ENCODE measurements at places on chromosomes 1 and 21.

DNA sequence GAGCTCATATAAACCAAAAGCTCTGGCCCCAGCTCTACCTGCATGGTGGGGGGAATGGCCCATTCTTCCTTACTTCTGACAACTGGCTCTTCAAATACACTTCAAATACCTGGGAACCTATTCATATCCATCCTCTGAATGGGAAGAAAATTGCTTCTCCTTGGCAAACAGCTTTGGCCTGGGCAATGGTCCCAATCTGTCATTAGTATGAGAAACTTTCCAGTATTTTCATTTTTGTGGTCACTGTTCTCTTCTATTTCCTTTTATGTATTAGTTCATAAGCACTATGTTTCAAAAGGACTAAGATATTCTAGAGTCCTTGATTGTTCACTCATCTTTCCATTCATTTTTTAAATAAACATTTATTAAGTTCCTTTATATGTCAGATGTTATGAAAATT, 5.2 kb upstream of the HSD3B2 start:
- no peak for DNase-seq

DNA sequence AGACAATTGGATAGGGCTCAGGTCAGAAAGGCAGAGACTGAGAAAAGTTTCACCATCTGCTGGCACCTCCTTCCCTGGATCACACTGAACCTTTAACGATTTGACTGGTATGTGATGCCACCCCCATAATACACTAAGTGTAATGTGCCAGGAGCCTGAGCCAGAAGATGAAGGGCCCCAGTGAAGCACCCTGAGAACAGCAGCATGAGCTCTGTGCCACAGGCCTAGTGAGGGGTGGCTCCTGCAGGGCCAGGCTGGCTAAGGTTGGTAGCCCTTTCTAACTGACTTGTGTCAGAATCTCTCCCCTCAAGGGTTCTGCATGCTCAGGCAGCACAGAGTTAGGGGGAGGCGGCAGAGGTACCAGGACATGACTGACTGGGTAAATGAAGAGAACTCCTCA, 38.9 kb downstream of the ARHGEF11 start:
- DNase-seq = no peak

GRCh38 chr1:185291159-185291558, 25.9 kb downstream of the IVNS1ABP start:
- no peak for DNase-seq

GRCh38 chr21:45590726-45591618, 48.7 kb upstream of the SLC19A1 start:
- DNase-seq = peak; percentile 69

- DNase-seq = no peak
These were observed 43.4 kb upstream of the ZBTB40 start for GRCh38 chr1:22408230-22408629.

GRCh38 chr1:170471398-170472053, 60.4 kb upstream of the GORAB start:
- DNase-seq = no peak

DNA sequence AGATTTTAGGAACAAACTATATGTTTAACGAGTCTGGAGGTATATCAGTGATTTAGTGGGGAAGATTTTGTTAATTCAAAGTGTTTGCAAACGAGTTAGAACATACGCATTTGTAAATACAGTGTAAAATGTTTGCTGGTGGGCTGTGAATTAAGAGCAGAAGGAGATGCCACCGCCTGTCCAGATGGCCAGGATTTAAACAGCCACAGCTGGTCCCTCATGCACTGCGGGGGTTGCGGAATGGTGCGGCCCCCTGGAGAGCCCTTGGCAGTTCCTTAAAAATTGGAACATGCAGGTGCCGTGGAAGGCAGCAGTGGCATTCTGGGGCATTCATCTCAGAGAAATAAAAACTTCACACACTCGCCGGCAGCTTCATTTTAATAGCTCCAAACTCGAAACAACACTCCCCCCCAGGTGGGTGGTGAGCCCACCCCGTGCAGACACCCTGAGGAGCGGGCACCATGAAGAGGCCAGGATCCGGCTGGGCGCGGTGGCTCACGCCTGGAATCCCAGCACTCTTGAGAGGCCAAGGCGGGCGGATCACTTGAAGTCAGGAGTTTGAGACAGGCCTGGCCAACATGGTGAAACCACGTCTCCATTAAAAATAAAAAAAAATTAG, 3.5 kb upstream of the C1orf159 start:
- DNase-seq = no peak

DNA sequence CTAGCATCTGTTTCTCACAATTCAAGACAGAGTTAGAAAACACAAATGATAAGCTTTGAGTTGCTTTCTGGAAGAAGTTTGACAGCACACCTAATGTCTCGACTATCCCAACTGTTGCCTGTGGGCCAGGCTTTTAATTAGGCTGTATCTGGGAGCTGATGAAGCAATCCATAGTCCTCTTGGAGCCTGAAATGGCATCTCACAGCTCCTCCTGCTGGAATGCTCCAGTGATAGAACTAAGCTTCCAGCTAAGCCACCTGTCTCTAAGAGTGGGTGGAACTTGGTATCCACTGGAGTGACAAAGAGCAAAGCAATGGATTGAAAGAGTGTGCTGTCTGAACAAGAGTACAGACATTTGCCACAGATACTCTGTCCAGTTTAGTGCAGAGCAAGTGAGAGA, 605.3 kb upstream of the NR5A2 start:
- DNase-seq = no peak

DNA sequence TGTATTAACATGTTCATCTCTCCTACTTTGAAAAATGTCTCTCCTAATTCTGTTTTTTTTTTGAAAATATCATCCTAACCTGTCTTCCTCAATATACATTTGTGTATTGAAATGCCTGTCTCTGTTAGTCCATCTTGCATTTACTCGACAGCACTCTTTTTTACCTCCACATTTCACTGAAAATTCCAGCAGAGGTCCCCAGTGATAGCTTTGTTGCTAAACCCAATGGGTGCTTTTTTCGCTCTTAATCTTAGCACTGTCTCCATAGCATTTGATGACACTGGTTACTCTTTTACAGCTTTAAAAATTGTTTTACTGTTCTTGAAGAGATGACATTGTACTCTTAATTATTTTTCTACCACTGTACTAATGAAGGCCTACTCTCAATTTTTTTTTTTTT, 10.8 kb downstream of the OSBPL9 start:
- DNase-seq = peak; percentile 26

- DNase-seq = no peak
These were observed 390.4 kb downstream of the TGFB2 start for GRCh38 chr1:218735436-218736032.

DNA sequence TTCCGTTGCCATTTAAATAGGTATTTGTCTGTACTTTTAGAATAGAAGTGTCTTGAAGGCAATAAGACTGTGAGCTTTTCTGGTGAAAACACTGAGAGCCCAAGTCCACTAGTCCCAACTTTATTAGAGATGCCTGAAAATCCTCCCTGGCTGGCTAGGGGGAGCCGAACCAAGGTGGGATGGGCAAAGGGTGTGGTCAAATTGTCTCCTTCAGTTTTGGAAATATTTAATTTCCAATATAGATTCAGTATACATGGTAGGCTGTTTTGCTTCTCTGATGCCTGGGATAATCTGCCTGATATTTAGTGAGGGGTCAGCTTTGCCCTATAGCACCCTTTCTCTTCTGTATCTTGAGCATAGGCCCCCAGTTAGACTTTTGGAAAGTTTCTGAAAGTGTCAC, 3.5 kb downstream of the ROR1 start:
- no peak for DNase-seq

DNA sequence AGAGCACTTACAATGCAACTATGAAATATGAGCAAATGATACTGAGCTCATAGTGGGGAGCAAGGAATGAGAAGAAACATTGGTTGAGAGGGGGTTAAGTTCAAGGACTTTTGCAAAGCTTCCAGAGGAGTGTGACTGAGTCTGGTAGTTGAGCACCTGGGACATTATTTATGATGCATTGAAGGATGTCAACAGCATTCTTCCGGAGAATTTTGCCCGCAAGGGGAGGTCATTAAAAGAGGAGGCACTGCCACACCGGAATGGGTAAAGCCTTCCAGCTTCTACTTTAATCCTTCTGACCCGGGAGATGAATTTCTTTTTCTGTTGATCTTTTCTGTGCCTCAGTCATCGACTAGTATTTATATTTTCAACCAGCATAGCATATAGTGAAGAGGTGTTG, 208.4 kb upstream of the CAMK1G start:
- no peak for DNase-seq

Measured in RPMI8226 (cell line).